ENCODE measurements at places on chromosomes 7 and 10. TPM values are rescaled to one million over a fixed set of nuclear protein-coding genes. Genes with fewer than 3 reads are reported as not detected.

DNA sequence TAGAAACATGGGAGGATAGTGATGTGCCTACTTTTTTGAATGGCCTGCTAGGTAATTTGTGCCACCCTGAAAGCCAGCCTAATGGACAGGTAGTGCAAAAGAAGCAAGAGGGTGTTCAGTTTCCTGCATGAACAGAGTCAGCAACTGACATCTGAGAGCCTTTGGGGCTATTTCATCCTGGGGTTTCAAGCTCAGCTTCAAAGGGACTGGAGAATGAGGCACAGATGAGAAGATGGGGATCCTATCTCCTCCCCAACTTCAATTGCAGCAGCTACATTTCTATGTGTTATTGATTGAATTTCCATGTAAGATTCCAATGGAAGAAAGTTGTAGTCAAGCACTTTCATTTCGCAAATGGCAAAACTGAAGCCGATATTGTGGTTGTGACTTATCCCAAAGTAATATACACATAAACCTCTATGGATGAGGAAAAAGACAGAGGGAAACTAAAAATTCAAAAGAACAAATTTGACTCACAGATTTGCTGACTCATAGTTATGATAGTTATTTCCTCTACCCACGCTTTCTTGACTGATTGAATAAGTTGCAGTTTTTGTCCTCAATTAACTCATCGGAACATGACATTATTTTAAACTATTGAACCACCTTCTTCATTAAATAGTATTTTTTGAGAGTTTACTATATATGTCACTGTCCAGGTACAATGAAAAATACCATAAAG is 42.6 kb upstream of the NRP1 start:
- no peaks in the 10 kb centered on the region for H3K36me3 ChIP-seq
- peaks cover 39% of the 10 kb centered on the region for H3K4me1 ChIP-seq
- peak; percentile 90 for DNase-seq
- peak overlapping the region; percentile 58 for H3K4me3 ChIP-seq
- H3K27ac ChIP-seq = peak overlapping the region; percentile 85

GRCh38 chr10:114915294-114915693 is 22.7 kb upstream of the TRUB1 start:
- H3K4me1 ChIP-seq = no peaks in the 10 kb centered on the region
- no peak for DNase-seq
- no peaks in the 10 kb centered on the region for H3K36me3 ChIP-seq
- H3K27me3 ChIP-seq = peaks cover 22% of the 10 kb centered on the region
- H3K27ac ChIP-seq = no peak overlapping the region
- H3K4me3 ChIP-seq = no peak overlapping the region

DNA sequence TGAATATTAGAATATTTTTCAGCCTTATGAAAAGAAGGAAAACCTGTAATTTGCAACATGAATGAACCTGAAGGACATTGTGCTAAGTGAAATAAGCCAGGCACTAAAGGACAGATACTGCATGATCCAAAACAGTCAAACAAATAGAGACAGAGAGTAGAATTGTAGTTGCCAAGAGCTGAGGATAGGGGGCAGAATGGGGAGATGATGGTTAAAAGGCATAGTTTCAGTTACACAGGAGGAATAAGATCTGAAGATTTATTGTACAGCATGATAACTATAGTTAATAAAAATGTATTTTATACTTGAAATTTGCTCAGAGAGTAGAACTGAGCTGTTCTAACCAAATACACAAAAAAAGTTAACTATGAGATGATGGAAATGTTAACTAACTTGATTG is 149.0 kb upstream of the TMEM106B start:
- H3K27me3 ChIP-seq = no peaks in the 10 kb centered on the region
- no peaks in the 10 kb centered on the region for H3K4me1 ChIP-seq
- H3K27ac ChIP-seq = no peak overlapping the region

GRCh38 chr10:130040817-130041330 is 69.8 kb downstream of the C10orf143 start:
- no peak for DNase-seq
- H3K27ac ChIP-seq = no peak overlapping the region
- H3K36me3 ChIP-seq = no peaks in the 10 kb centered on the region

GRCh38 chr10:44990302-44990655 is 10.4 kb upstream of the ZNF22 start:
- no peak for DNase-seq
- no peaks in the 10 kb centered on the region for H3K27me3 ChIP-seq
- no peak overlapping the region for H3K4me3 ChIP-seq
- no peaks in the 10 kb centered on the region for H3K36me3 ChIP-seq
- H3K4me1 ChIP-seq = peaks cover 12% of the 10 kb centered on the region

- H3K27me3 ChIP-seq = no peaks in the 10 kb centered on the region
- H3K4me3 ChIP-seq = no peak overlapping the region
- no peaks in the 10 kb centered on the region for H3K36me3 ChIP-seq
- H3K27ac ChIP-seq = no peak overlapping the region
- DNase-seq = no peak
These were observed 1049.8 kb downstream of the LRMDA start for GRCh38 chr10:76481178-76481577.

- no peaks in the 10 kb centered on the region for H3K4me1 ChIP-seq
- H3K27ac ChIP-seq = no peak overlapping the region
- no peaks in the 10 kb centered on the region for H3K36me3 ChIP-seq
- H3K27me3 ChIP-seq = no peaks in the 10 kb centered on the region
- DNase-seq = peak; percentile 4
These were observed 387.1 kb downstream of the IPMK start for GRCh38 chr10:57880446-57881227.

- DNase-seq = no peak
- H3K27me3 ChIP-seq = no peaks in the 10 kb centered on the region
- no peak overlapping the region for H3K27ac ChIP-seq
- peaks cover 29% of the 10 kb centered on the region for H3K4me1 ChIP-seq
- H3K4me3 ChIP-seq = no peak overlapping the region
These were observed 11.0 kb downstream of the SVIL start for GRCh38 chr10:29623797-29624196.

DNA sequence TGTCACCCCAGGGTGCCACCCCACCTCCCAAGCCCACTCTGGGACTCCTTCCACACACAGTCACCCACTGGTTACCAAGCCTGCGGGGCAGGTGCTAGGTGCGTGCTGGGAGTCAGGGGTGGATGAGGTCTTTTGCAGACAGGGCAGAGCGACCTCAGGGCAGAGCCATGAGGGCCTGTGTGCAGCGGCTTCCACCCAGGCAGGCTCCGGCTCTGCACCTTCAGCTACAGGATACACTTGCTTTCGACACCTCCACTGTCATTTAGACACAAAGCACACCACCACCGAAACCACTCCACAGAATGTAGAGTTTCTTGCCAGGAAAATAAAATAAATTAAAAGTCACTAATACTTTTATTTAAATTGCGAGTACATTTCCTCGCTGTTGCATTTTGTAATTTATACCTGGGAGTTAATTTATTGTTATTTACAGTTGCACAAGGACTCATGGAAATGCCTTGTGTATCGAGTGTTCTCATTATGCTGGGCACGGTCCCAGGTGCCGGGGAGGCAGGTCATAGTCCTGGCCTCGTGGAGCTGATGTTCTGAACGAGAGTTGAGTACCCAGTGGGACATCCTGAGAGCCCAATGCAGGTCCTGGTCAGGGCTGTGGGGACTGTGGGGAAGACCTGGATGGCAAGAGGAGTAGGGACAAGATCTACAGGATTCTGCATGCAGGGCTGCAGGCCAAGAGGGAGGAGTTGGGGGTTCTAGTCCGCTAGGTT is 127.8 kb downstream of the CUX1 start:
- H3K4me1 ChIP-seq = peaks cover 20% of the 10 kb centered on the region
- H3K27me3 ChIP-seq = no peaks in the 10 kb centered on the region
- H3K27ac ChIP-seq = no peak overlapping the region
- no peaks in the 10 kb centered on the region for H3K36me3 ChIP-seq

GRCh38 chr10:25294032-25294926 is 119.5 kb downstream of the GPR158 start:
- H3K4me3 ChIP-seq = no peak overlapping the region
- no peaks in the 10 kb centered on the region for H3K27me3 ChIP-seq
- peak; percentile 56 for DNase-seq
- H3K36me3 ChIP-seq = no peaks in the 10 kb centered on the region
- no peak overlapping the region for H3K27ac ChIP-seq
- H3K4me1 ChIP-seq = no peaks in the 10 kb centered on the region

DNA sequence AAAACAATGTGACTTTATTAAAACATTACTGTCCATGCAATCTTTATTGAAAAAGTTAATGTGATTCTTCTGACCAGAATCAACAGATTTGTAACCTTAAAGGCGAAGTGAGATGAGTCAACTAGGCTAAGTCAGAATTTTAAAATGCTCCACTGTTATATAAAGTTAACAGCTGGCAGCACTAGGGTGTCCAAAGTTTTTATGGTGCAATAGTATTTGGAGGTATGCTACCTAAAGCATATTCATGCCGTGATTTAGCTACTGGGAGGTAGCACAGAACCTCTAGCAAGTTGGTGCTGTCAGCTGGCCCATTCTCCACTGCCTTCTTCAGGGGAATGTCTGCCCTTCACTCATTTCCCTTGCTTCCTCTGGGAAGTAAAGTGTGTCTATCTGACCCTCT is 126.7 kb downstream of the RAPGEF5 start:
- no peaks in the 10 kb centered on the region for H3K4me1 ChIP-seq
- H3K36me3 ChIP-seq = no peaks in the 10 kb centered on the region
- no peaks in the 10 kb centered on the region for H3K27me3 ChIP-seq
- peak; percentile 34 for DNase-seq

DNA sequence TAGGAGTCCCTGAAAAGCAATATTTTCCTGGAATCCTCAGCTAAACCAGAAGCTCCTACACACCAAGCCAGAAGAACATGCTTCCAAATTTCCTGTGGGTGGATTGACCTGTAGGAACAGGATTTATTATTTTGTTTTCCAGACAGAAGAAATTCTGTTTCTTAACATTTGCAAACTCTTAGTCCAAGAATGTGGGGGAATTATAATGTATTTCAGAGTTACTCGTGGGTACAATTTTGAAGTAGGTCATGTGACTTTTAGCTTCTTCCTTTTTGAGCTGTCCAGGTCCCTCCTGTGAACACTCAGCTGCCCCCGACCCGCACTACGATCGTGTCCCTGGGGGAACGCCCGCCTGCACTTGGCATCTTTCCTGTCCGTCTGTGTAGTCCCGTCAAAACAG is 27.7 kb upstream of the VIPR2 start:
- no peaks in the 10 kb centered on the region for H3K4me1 ChIP-seq
- H3K36me3 ChIP-seq = no peaks in the 10 kb centered on the region
- no peak overlapping the region for H3K27ac ChIP-seq
- DNase-seq = no peak

- H3K27ac ChIP-seq = no peak overlapping the region
- no peak overlapping the region for H3K4me3 ChIP-seq
- peaks cover 6% of the 10 kb centered on the region for H3K27me3 ChIP-seq
- H3K4me1 ChIP-seq = no peaks in the 10 kb centered on the region
These were observed 21.5 kb downstream of the GET4 start for GRCh38 chr7:897771-898376.

DNA sequence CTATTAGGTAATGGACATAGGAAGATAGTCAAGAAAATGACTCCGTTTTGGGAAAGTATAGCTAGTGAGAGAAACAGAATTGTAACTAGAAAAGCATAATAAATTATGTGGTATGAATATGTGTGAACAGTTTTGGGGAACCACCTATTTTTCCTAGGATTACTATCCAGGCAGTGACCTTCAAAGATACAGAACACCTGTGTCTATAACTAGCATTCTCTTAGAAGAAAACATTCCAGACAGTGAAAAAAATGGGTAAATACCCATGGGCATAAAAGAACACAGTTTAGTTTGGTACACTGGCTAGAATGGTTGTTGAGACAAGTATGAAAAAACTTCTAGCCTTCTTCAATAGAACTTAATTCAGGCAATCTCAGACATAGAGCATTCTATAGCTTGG is 690.8 kb downstream of the MAGI2 start:
- no peaks in the 10 kb centered on the region for H3K36me3 ChIP-seq
- no peak overlapping the region for H3K27ac ChIP-seq
- H3K4me1 ChIP-seq = peaks cover 6% of the 10 kb centered on the region
- DNase-seq = no peak

DNA sequence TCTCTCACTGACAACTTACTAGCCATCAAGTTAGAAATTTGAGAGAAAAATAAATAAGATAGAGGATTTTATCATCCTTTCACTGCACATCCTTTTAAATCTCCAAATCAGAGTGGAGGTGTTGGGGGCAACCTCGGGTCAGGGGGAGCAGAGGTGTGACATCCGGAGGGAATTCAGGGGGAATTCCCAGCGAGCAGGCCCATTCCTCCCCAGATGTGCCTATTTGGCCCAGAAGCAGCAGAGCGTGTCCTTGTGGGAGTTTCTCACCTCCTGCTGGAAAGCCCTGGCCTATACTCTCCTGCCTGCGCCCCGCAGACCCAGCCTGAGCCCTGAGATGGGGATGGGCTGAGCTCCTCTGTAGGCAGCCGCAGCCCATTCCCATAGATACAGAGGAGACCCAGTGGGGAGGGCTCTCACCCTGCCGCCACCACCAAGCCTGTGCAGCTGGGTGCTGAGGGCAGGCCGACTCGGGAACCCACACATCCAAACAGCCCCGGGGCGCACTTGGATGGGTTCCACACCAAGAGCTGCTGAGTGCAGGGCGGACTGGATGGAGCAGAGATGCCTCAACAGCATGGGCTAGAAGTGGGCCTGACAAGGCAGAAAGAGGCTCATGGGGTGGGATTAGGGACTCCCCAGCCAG is 124.5 kb downstream of the CXCL12 start:
- no peak for DNase-seq
- H3K36me3 ChIP-seq = no peaks in the 10 kb centered on the region
- H3K4me1 ChIP-seq = peaks cover 35% of the 10 kb centered on the region
- H3K27ac ChIP-seq = no peak overlapping the region
- no peak overlapping the region for H3K4me3 ChIP-seq

DNA sequence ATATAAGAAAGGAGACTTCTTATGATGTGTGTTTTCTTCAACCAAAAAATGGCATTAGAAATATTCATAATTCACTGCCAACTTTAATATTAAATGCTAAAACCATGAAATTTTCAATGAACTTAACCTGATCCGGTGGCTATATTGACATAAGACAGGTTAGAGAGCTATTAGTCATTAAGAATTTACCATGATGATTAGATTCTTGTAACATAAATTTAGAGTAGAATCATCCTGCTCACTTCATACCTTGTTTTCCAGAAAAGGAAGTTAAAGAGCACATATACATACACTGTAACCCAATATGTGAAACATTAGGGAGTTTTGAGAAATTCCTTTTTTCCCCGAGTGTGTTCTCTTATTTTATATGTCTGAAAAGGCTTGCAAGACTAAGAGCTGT is 430.3 kb upstream of the SEMA3A start:
- H3K27ac ChIP-seq = no peak overlapping the region
- no peak for DNase-seq
- H3K4me1 ChIP-seq = peaks cover 7% of the 10 kb centered on the region
- H3K27me3 ChIP-seq = no peaks in the 10 kb centered on the region
- no peaks in the 10 kb centered on the region for H3K36me3 ChIP-seq
- no peak overlapping the region for H3K4me3 ChIP-seq

- no peak overlapping the region for H3K4me3 ChIP-seq
- H3K4me1 ChIP-seq = no peaks in the 10 kb centered on the region
- no peak overlapping the region for H3K27ac ChIP-seq
- no peaks in the 10 kb centered on the region for H3K27me3 ChIP-seq
- no peaks in the 10 kb centered on the region for H3K36me3 ChIP-seq
These were observed 292.5 kb downstream of the ADARB2 start for GRCh38 chr10:1444826-1445225.

GRCh38 chr10:28366994-28367393 is 64.1 kb upstream of the MPP7 start:
- H3K36me3 ChIP-seq = no peaks in the 10 kb centered on the region
- no peak overlapping the region for H3K27ac ChIP-seq
- H3K4me1 ChIP-seq = no peaks in the 10 kb centered on the region
- no peak overlapping the region for H3K4me3 ChIP-seq

CUZD1 gene
- 0.11 TPM for total RNA-seq

CTTNBP2 gene
- total RNA-seq = not detected

OIT3 gene
- total RNA-seq = not detected

CWF19L1 gene
- 25.9 TPM for total RNA-seq

PSD gene
- 1.0 TPM for total RNA-seq

GIMAP2 gene
- total RNA-seq = 0.13 TPM

PNPLA8 gene
- total RNA-seq = 32.2 TPM

SCD gene
- 19.5 TPM for total RNA-seq

GNGT1 gene
- not detected for total RNA-seq

CYP2E1 gene
- total RNA-seq = not detected

GPR158 gene
- total RNA-seq = 0.13 TPM

All from GM23248 (cell line).